CD4-positive, CD25-positive, alpha-beta regulatory T cell (primary cell): ENCODE measurements at places on chromosomes 2 and 18. TPM values are rescaled to one million over a fixed set of nuclear protein-coding genes. Genes with fewer than 3 reads are reported as not detected.

GRCh38 chr2:140814141-140814540 is 1316.7 kb downstream of the LRP1B start:
- H3K4me1 ChIP-seq, result no peaks in the 10 kb centered on the region
- no peaks in the 10 kb centered on the region for H3K27me3 ChIP-seq
- H3K4me3 ChIP-seq, result no peak overlapping the region
- H3K36me3 ChIP-seq, result no peaks in the 10 kb centered on the region
- no peak overlapping the region for H3K27ac ChIP-seq

GRCh38 chr2:141555876-141556470 is 574.8 kb downstream of the LRP1B start:
- H3K27me3 ChIP-seq, result no peaks in the 10 kb centered on the region
- no peaks in the 10 kb centered on the region for H3K36me3 ChIP-seq

- no peak overlapping the region for H3K4me3 ChIP-seq
- no peaks in the 10 kb centered on the region for H3K27me3 ChIP-seq
- H3K36me3 ChIP-seq, result peaks cover 6% of the 10 kb centered on the region
These were observed 4.0 kb downstream of the FLACC1 start for GRCh38 chr2:201353116-201353515.

- H3K4me1 ChIP-seq, result no peaks in the 10 kb centered on the region
- H3K27me3 ChIP-seq, result no peaks in the 10 kb centered on the region
- H3K4me3 ChIP-seq, result no peak overlapping the region
- H3K27ac ChIP-seq, result no peak overlapping the region
- no peaks in the 10 kb centered on the region for H3K36me3 ChIP-seq
These were observed 84.7 kb upstream of the RAB27B start for GRCh38 chr18:54743605-54743995.

GRCh38 chr18:56003720-56004088 is 415.7 kb upstream of the TCF4 start:
- H3K27ac ChIP-seq, result no peak overlapping the region
- no peak for DNase-seq
- H3K36me3 ChIP-seq, result no peaks in the 10 kb centered on the region

DNA sequence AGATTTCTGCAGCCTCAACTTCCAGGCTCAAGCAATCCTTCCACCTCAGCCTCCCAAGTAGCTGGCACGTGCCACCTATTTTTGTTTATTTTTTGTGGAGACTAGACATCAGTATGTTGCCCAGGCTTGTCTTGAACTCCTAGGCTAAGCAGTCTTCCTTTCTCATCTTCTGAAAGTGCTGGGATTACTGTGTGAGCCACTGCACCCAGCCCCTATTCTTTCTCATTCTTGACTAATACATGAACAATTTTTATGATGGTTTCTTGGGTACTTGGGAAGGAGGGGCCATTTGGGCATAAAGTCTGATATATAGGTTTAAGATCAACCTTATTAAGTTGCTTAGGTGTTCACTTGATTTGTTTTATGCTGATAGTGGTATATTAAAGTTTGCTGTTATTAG is 26.2 kb downstream of the EPC2 start:
- no peak for DNase-seq
- no peaks in the 10 kb centered on the region for H3K27me3 ChIP-seq
- H3K4me3 ChIP-seq, result no peak overlapping the region
- H3K27ac ChIP-seq, result no peak overlapping the region
- H3K36me3 ChIP-seq, result no peaks in the 10 kb centered on the region
- peaks cover 36% of the 10 kb centered on the region for H3K4me1 ChIP-seq

GRCh38 chr2:128798502-128799283 is 480.0 kb upstream of the HS6ST1 start:
- H3K27me3 ChIP-seq, result no peaks in the 10 kb centered on the region
- H3K4me3 ChIP-seq, result no peak overlapping the region
- H3K36me3 ChIP-seq, result no peaks in the 10 kb centered on the region
- H3K27ac ChIP-seq, result no peak overlapping the region
- DNase-seq, result no peak
- H3K4me1 ChIP-seq, result no peaks in the 10 kb centered on the region

DNA sequence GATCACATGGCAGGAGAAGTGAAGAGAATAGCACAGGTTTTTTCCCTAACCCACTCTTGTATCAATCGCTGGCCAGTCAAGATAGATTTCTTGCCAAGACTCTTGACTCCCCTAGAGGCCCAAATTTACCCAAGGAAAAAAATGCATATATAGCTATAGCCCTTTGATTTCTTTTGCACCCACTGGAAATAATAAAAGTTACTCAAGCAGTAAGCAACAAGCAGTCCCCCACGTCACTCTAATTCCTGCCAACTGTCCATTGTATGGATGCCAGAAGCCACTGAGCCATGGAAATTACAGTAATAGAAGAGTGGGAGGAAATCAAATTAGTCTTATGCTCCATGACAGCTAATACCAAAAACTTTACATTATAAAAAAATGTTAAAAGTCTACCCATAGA is 125.3 kb upstream of the SLC39A10 start:
- no peak for DNase-seq
- H3K27me3 ChIP-seq, result no peaks in the 10 kb centered on the region
- peak overlapping the region; percentile 92 for H3K4me3 ChIP-seq
- no peaks in the 10 kb centered on the region for H3K36me3 ChIP-seq
- peaks cover 50% of the 10 kb centered on the region for H3K4me1 ChIP-seq

DNA sequence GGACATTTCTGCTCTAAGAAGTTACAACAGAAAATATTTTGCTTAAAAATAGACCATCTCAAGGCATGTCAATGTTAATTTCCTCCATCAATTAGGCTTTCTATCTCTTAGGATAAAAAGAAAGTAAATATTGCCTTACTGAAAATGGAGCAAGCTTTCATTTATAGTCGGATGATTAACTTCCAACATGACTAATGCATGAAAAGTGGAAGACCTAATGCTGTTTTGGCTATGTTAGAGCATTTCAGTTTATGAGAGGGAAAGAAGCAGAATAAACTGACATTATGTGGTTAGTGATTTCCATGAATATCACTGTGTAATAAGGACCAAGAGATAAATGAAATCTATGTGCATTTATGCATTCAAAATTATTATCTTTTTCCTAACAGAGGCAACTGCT is 475.2 kb upstream of the UBE2E3 start:
- no peak overlapping the region for H3K4me3 ChIP-seq
- H3K27me3 ChIP-seq, result no peaks in the 10 kb centered on the region
- no peak for DNase-seq

GRCh38 chr2:46114996-46115395 is 182.2 kb upstream of the EPAS1 start:
- no peaks in the 10 kb centered on the region for H3K27me3 ChIP-seq
- no peak overlapping the region for H3K4me3 ChIP-seq
- no peak overlapping the region for H3K27ac ChIP-seq
- H3K4me1 ChIP-seq, result no peaks in the 10 kb centered on the region

GRCh38 chr18:47163241-47163640 is 12.9 kb downstream of the IER3IP1 start:
- no peak overlapping the region for H3K27ac ChIP-seq
- H3K36me3 ChIP-seq, result no peaks in the 10 kb centered on the region
- H3K4me1 ChIP-seq, result no peaks in the 10 kb centered on the region
- no peaks in the 10 kb centered on the region for H3K27me3 ChIP-seq
- H3K4me3 ChIP-seq, result peak overlapping the region; percentile 21

DNA sequence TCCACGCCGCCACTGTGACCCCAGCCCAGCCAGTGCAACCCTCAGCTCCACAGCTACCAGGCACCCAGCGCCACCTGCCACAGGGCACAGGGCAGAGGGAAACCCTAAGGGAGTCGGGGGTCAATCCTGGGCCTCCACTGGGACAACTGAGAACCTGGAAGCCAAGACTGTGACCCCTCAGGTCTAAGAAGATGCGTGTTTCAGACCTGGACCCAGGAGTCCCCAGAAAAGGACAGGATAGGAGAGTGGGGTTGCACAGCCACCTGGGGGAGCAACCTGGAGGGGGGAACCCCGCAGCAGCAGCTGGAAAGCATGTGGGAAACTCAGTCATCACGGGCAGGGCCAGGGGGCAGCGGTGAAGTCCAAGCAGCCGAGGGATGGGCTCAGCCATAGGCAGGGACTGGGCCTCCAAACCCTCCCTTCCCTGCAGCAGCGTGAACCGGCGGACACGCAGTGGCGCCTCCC is 4.1 kb downstream of the ESPNL start:
- H3K27me3 ChIP-seq, result no peaks in the 10 kb centered on the region
- H3K36me3 ChIP-seq, result no peaks in the 10 kb centered on the region
- DNase-seq, result no peak
- H3K27ac ChIP-seq, result no peak overlapping the region
- peaks cover 4% of the 10 kb centered on the region for H3K4me1 ChIP-seq

DNA sequence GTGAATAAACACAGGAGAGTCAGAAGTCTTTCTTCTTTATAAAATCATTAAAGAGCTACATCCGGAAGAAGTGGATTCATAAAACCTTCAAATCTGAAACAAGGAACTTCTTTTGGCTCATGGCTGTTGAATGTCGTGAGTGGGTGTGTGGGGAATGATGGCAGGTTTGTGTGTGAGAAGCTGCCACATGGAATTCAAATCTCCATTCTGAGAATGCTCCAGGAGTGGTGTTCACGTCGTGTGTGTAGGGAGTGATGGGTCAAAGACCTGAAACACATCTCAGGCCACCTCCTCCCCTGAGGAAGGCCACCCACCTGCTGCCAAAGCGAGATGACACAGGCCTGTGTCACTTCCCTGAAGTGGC is 28.9 kb downstream of the FAM228A start:
- H3K27ac ChIP-seq, result no peak overlapping the region
- no peaks in the 10 kb centered on the region for H3K27me3 ChIP-seq
- DNase-seq, result no peak
- H3K4me3 ChIP-seq, result no peak overlapping the region

GRCh38 chr2:184004948-184005672 is 593.2 kb upstream of the ZNF804A start:
- H3K4me3 ChIP-seq, result no peak overlapping the region
- H3K27me3 ChIP-seq, result no peaks in the 10 kb centered on the region
- H3K4me1 ChIP-seq, result no peaks in the 10 kb centered on the region
- H3K27ac ChIP-seq, result no peak overlapping the region
- no peaks in the 10 kb centered on the region for H3K36me3 ChIP-seq

DNA sequence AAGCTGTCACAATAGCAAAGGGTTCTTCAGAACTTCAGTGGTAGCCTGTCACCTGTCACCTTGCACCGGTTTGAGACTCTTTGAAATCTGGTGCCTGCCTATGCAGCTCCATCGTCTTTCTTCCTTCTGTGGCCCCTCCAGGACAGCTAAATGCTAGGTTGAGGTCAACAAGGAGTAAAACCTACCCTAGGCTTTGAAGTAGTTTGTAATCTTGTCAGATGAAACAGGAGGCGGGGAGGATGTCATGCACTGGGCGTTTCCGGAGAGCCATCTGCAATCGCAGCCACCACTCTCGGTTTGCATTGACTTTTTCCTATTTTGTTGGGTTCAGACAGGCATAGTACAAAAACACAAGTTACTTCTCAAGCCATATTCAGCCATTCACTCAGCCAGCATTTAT is 116.7 kb downstream of the LPIN1 start:
- H3K4me3 ChIP-seq, result peak overlapping the region; percentile 79

DNA sequence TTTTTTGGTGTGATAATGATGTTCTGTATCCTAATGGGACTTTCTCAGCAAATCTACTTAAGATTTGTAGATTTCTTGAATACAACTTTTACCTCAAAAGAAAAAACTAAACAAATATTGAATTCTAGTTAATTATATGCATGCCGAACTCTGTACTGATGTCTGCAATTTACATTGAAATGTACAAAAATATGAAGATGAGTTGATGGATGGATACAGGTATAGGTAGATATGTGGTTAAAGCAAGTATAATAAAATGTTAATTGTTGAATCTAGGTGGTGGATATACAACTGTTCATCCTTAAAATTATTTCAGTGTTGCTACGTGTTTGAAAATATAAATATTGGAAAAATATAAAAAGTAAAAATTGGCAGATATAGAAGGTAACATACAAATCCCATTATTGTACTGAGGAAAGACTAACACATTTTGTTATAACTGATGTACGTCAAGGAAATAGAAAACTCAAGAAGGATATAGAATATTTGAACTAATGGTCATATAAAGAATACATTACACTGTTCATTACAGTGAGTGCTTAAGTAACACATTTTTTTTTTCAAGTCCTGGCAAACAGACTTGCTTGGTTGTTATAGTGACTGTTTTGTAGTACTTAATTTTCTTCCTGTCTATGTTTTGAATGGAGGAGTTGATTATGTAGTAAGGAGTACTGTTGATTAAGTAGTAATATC is 33.8 kb downstream of the DDX1 start:
- peaks cover 97% of the 10 kb centered on the region for H3K36me3 ChIP-seq
- H3K4me1 ChIP-seq, result no peaks in the 10 kb centered on the region
- no peaks in the 10 kb centered on the region for H3K27me3 ChIP-seq

DNA sequence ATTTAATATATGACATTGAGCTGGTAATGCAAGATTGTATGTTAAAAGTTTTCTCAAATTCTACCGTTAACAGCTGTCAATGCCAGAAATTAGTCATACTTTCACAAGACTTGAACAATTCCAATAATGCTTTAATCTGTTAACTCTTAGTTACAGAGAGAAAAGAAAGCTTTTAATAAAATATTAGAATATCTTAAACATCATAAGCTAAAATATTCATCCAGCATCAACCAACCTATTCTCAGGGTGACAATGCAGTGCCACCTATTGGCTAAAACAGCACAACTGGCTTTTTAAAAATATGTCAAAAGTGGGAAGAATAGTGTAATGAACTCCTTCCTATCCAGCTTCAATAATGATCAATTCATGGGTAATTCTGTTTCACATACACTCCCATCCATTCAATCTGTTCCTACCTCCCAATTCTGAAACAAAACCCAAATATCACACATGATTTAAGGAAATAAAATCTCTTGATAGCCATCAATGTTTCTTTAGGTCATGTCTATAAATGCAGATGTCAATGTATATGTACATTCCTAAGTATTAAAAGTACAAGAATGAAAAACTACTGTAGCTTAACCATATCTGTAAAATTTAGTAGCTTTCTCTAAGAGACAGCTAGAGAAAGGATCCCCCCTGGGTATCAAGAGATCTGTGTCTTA is 79.8 kb upstream of the CCDC141 start:
- no peak overlapping the region for H3K4me3 ChIP-seq
- H3K4me1 ChIP-seq, result no peaks in the 10 kb centered on the region

The TSPYL6 gene
- total RNA-seq, result not detected

The CD8B gene
- total RNA-seq, result 0.62 TPM

The VWC2L gene
- not detected for total RNA-seq

The CREG2 gene
- total RNA-seq, result 2.2 TPM

The CHRND gene
- not detected for total RNA-seq

The AGXT gene
- total RNA-seq, result not detected

The DSG1 gene
- not detected for total RNA-seq

The RIF1 gene
- total RNA-seq, result 40.2 TPM

The ERFE gene
- not detected for total RNA-seq

The SLC4A3 gene
- total RNA-seq, result not detected
